ENCODE measurements at places on chromosomes 4 and X.

- no peak for DNase-seq
These were observed 57.8 kb downstream of the AFM start for GRCh38 chr4:73539386-73539785.

GRCh38 chr4:998096-998691, 5.0 kb upstream of the SLC26A1 start:
- DNase-seq = no peak

DNA sequence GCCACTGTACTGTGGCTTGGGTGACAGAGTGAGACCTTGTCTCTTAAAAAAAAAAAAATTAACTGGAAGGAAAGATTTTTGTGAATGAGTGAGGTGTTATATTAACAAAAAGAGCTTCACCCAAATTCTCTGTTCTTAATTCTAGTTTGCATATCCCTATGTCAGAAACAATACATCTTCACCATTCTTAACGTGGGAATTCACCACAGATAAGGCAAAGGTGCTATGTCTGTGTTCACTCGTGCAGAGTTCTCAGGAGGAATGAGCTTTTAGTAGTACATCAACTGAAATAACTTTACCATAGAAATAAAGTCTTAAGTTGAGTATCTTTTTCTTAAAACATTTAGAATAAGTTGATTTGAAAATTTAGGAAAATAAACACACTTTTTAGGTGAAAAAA, 135.1 kb downstream of the RAPGEF2 start:
- DNase-seq = no peak

DNA sequence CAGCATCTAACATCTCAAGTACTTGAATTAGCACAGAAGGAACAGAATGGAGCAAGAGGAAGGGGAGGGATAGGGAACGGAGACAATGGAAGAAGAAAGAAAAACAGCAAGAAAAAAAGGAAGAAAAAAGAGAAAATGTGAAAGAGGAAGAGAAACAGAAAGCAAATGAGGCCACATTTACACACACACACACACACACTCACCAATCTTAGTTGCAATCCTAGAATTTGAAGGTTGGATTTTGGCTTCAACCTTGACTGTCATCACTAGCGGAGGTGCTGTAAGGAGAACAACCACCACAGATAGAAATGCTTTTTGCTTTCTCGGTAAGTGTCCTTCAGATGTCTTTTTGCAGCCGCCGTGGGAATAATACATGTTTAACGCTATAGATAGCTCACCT, 327.1 kb upstream of the NWD2 start:
- no peak for DNase-seq

DNA sequence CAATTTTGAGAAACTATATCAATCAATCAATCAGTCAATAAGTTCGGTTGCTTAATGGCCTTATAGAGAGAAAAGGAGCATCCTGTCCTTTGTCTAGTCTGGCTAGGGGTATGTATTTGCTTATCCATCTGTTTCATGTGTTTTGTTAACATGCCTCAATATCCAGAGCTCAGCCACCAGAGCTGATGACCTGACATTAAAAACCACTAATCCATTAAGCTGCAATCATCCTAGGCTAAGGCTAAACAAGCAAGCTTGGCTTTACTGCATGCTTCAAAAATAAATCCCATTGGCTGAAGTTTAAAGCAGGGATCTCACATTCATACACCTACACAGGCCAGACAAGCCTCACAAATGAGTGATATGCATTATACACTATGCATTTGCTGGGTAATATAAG, 139.7 kb downstream of the INPP4B start:
- DNase-seq = no peak

All from KG1 (cell line).